ENCODE measurements at places on chromosomes 4 and X.

DNA sequence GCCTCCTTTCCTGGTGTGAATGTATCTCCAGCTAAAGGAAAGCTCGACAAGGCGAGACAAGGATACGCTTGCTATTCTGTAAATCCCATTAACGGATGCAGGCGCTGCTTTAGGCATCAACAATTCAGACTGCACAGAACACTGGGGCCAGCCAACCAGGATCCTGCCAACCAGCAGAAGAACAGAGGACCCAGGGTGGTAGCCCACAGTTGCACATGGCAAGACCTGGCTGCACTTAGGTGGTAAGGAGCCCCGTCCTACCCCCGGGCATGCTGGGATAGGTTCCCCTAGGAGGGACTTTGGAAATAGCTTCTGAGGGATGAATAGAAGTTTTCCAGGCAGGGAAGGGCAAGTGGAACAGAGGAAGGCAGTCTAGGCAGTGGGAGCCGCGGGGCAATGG is 20.7 kb downstream of the PSAPL1 start:
- no peak for DNase-seq

DNA sequence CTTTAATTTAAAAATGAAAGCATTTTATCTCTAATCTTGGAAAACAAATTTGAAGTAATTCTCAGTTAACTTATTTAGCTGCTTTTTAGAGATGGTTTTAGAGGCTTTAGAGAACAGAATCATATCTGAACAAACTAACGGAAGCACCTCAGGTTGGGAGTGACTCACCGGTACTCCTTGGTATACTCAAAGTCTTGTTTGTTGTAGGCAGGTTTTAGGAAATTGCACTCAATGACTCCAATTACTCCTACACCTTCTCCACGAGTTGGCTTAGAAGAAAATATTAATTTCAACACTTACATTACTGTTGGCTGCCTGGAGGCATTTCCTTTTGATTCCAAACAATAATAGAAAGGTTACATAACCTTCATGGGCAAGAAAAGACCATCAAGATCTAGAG is 23.6 kb downstream of the MORC4 start:
- no peak for DNase-seq

- no peak for DNase-seq
Measured at GRCh38 chr4:178970433-178971140, 1528.3 kb upstream of the AGA start.

DNA sequence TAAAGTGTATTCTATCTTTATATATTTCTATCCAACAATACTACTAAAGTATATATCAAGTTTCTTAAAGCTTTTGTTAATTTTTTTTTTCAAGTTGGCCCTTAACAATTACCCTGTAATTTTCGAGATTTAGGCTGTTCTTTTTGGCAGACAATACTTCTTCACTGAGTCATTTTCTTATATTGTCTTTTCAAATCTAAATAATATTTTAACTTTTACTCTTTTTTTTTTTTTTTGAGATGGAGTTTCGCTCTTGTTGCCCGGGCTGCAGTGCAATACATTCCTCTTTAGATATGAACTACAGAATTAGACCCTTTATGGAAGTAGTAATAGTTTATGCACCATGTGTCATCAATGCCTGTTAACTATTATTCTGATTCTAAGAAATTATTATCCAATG is 120.7 kb downstream of the GLRA3 start:
- no peak for DNase-seq

- no peak for DNase-seq
Measured at GRCh38 chrX:45240301-45240700, 39.6 kb upstream of the DIPK2B start.

GRCh38 chr4:99947608-99948007 is 1.2 kb upstream of the DNAJB14 start:
- DNase-seq = no peak

DNA sequence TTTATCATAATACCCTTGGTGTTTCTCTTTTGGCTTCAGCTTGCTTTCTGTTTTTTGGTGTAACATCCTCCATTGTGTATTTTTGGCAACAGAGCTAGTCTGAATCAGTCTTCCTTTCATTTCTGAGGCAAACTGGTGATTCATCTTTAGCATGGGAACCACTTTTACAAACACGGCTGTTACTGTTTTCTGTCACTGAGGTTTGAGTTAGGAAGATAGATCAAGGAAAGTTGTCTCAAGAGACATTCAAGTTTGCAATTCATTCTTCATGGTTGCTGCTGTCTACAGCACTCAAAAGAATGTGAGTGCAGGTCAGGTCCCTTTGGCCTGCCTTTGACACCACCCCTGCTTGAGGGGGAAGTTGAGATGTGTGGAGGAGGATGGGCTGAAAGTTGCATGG is 36.3 kb downstream of the IL21 start:
- DNase-seq = no peak

DNA sequence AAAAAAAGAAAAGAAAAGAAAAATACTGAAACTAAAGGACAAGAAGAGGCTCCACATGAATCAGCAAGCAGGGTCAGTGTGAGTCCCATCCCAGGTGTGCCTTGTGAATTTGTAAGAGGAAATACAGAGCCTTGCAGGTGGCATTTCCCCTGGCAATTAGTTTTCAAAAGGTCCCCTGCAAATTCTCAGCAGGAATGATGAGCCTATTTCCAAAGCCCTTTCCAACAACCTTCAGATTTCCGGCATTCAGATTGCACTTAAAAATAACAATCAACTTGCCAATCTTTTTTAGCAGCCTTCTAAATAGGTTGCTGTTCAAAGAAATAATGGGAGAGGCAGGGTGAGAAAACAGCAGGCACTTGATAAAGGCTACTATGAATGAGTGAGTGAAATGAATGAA is 66.4 kb upstream of the OR13H1 start:
- DNase-seq = no peak

DNA sequence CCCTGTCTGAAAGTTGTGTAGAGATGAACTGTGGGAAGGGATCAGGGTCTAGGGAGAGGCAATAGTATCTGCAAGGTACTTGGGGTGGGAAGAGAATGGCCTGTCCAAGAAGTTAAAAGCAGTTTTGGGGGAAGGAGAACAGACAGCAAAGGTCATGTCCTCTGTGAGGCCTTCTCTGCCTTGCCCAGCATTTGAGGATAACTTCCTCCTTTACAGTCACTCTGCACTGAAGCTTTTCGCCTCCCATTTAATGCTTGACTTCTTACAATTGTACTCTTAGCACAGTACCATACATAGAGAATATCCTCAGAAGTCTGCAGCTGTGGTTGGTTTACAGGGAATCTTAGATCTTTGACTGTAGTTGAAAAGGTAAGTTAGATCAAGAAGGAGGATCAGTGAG is 121.8 kb upstream of the AP1S2 start:
- no peak for DNase-seq

- peak; percentile 91 for DNase-seq
Measured at GRCh38 chr4:145481164-145481941, at the start of gene SMAD1. Gene SMAD1, plus strand, starts transcription at chr4:145481853. Its CDS starts 32,761 bp downstream, at chr4:145514614.

- DNase-seq = no peak
Measured at GRCh38 chrX:53587795-53588420, 98.6 kb downstream of the HUWE1 start.

DNA sequence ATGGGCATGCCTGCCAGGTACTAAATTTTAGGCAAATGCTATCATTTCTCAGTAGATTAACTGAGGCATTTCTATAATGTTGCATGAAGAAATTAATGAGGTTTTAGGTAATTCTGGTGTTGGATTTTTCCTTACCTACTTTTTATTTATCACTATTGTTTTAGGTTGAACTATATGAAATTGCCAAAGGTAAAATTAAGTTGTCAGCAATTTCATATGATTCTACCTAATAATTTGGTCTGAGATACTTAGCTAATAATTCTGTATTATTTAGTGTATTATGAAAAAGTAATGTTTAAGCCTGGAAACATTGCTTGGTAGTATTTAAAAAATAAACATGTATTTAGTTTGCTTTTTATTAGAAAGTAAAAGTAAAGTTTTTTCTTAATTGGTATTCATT is 22.7 kb downstream of the SLC4A4 start:
- DNase-seq = no peak

Data from right kidney (tissue), 9 donors.